Mesothelial cell of epicardium (in vitro differentiated cells): ENCODE measurements at places on chromosomes 13 and 19. TPM values are rescaled to one million over a fixed set of nuclear protein-coding genes. Genes with fewer than 3 reads are reported as not detected.

DNA sequence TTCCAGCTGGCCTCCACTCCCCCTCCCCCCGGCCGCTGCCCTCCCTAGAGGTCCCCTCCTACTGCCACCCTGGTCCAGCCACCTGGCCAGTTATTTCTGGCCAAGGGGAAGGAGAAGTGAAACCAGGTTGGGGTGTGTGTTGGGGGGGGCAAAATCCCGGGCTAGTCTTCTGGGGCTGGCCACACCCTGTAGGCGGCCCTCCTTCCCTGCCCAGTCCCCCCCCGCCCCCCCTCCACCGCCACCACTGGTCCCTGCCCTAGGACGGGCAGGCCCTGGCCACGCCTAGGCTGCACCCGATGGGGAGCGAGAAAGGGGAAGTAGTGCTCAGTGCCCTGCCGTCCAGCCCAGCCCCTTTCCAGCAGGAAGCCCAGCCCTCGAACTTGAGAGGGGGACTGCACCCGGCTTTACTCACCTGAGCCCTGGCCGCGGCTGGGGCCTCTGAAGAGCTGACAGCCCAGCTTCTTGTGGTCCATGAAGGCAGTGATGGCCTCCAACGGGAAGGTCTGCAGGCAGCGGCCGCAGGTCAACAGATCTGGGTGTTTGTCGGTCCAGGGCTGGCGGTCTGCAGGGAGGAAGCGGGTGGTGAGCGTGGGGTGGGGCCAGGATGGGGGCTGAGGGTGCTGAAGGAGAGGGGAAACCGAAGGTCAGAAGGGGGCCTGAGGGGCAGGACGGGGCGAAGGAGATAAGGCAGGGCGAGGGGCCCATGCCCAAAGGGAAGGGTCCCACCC lies 813 bp downstream of the ZNF296 start:
- no peak overlapping the region for H3K27ac ChIP-seq
- peaks cover 2% of the 10 kb centered on the region for H3K36me3 ChIP-seq
- peak overlapping the region; percentile 54 for H3K4me3 ChIP-seq
- H3K27me3 ChIP-seq = peaks cover 22% of the 10 kb centered on the region
- peaks cover 17% of the 10 kb centered on the region for H3K4me1 ChIP-seq

GRCh38 chr13:43472339-43472738 lies 314.4 kb downstream of the ENOX1 start:
- H3K4me1 ChIP-seq = peaks cover 11% of the 10 kb centered on the region
- no peak overlapping the region for H3K4me3 ChIP-seq
- no peaks in the 10 kb centered on the region for H3K27me3 ChIP-seq
- no peak overlapping the region for H3K27ac ChIP-seq
- H3K36me3 ChIP-seq = no peaks in the 10 kb centered on the region

DNA sequence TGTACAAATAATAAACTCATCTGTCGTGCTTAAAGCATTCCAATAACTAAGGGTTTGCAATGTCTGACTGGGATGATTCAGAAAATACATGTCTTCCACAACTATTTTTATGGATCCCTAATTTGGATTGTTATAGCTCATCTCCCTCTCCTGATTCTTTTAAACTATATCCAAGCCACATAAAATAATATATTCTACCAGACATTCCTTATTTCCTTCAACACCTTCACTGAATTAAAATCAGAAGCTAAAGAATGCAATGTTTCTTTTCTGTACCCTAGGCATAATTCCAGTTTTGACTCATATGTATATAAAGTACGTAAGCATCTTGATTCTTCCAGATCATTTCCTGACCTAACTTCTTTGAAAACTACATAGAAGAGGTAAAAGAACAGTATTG lies 420.4 kb downstream of the EFNB2 start:
- H3K4me1 ChIP-seq = peaks cover 31% of the 10 kb centered on the region
- H3K27me3 ChIP-seq = no peaks in the 10 kb centered on the region
- DNase-seq = no peak
- H3K4me3 ChIP-seq = no peak overlapping the region
- no peak overlapping the region for H3K27ac ChIP-seq

- no peak overlapping the region for H3K4me3 ChIP-seq
- DNase-seq = no peak
- H3K27me3 ChIP-seq = no peaks in the 10 kb centered on the region
- H3K4me1 ChIP-seq = no peaks in the 10 kb centered on the region
Measured at GRCh38 chr19:2624537-2625091, 77.9 kb downstream of the GNG7 start.

GRCh38 chr19:6766357-6767080 lies 716 bp downstream of the SH2D3A start:
- peaks cover 21% of the 10 kb centered on the region for H3K4me1 ChIP-seq
- H3K27ac ChIP-seq = peak overlapping the region; percentile 94

GRCh38 chr19:8253678-8254077 lies 44.5 kb downstream of the CERS4 start:
- H3K36me3 ChIP-seq = peaks cover 23% of the 10 kb centered on the region
- peaks cover 2% of the 10 kb centered on the region for H3K4me1 ChIP-seq
- no peak overlapping the region for H3K27ac ChIP-seq
- no peaks in the 10 kb centered on the region for H3K27me3 ChIP-seq
- no peak for DNase-seq

DNA sequence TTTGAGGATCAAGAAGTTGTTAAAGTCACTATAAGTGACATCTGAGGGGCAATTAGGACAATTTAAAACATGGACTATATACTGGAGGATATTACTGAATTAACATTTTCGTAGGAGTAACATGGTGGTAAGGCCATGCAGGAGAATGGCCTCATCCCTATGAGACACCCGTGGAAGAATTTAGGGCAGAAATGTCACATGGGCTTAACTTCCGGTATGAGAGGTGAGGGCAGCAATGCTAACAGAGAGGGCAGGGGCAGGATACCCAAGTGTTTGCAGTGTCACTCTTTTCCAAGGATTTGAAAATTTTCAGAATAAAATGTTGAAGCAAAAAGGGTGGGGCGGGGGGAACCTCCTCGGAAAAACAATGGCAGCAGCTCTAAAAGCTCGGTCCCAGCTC lies 23.6 kb downstream of the RANBP3 start:
- peaks cover 3% of the 10 kb centered on the region for H3K36me3 ChIP-seq
- no peaks in the 10 kb centered on the region for H3K27me3 ChIP-seq
- no peak overlapping the region for H3K4me3 ChIP-seq
- DNase-seq = no peak
- H3K27ac ChIP-seq = peak overlapping the region; percentile 55

DNA sequence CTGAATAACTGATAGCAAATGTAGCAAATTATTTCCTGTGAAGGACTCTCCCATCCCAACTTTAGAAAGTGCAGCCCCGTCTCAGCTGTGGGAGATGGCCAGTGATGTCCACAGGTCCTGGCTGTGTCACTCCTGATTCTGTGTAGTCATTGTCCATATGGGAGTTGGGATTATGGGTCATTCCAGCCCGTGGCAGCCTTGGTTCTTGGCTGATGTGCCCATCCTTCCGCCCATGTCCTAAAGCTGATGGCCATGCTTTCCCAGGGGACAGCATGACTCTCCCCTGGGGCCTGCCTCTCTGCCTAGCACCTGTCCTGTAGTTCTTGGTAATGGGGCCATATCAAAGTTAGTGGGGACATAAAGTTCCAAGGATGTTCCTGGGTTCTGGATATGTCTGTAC lies 43.9 kb upstream of the C1QTNF9 start:
- no peaks in the 10 kb centered on the region for H3K27me3 ChIP-seq
- no peaks in the 10 kb centered on the region for H3K36me3 ChIP-seq
- peaks cover 32% of the 10 kb centered on the region for H3K4me1 ChIP-seq
- no peak for DNase-seq
- no peak overlapping the region for H3K4me3 ChIP-seq
- no peak overlapping the region for H3K27ac ChIP-seq

DNA sequence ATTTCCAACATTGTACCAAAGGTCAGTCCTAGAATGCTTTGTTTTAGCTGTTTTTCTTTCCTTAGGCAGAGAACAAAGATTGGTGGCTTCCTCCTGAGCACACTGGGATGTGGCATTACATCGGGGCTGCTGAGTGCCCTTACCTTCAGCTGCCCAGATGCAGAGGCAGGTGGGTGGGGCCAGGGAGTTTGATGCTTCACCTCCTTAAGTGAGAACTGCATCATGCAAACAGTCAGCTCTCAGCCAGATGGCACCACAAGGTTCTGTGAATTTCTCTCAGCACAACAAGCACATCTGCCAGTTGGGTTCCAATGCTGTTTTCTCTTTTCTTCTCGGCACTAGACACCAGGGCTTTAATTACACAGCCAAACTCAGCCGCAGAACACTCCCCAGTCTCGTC lies 87.4 kb upstream of the UBL3 start:
- H3K27me3 ChIP-seq = peaks cover 3% of the 10 kb centered on the region
- no peaks in the 10 kb centered on the region for H3K36me3 ChIP-seq
- H3K4me3 ChIP-seq = no peak overlapping the region
- no peak for DNase-seq
- H3K27ac ChIP-seq = no peak overlapping the region

- no peak for DNase-seq
- peak overlapping the region; percentile 28 for H3K27ac ChIP-seq
- no peak overlapping the region for H3K4me3 ChIP-seq
- H3K4me1 ChIP-seq = peaks cover 10% of the 10 kb centered on the region
Measured at GRCh38 chr13:93875547-93875946, 603.9 kb downstream of the DCT start.

- no peaks in the 10 kb centered on the region for H3K36me3 ChIP-seq
- H3K27me3 ChIP-seq = peaks cover 19% of the 10 kb centered on the region
- DNase-seq = no peak
- no peak overlapping the region for H3K4me3 ChIP-seq
- no peak overlapping the region for H3K27ac ChIP-seq
Measured at GRCh38 chr19:6061376-6062130, 48.7 kb downstream of the RFX2 start.

DNA sequence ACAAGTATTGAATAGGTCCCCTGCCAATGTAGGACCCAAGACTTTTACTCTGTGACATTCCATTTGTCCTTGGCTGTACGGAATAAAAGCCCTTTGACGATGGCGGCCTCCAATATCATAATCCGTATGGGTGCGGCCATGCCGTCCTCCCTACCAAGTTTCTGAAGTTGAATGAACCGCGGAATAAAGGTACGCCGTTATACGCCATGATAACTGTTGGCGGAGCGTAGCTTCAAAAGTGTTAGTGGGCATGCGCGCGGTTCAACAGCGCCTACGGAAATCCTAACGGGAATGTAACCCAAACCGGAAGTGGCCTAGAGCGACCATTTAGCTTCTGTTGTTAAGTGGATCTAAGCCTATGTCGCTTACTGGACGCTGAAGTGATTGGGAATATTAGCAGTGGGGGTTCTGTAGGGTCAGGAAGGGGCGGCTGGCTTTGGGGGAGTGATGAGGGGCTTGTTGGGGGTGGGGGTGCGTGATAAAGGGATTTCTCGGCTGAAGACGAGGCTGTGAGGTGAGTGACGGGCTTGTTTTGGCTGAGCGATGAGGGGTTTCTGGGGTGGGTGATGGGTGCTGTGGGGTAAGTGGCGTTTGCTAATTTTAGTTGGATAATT lies at the start of gene ZNF175:
Gene ZNF175, plus strand, starts transcription at position 322 of the 614 bp plus-strand sequence. CDS start 2,047 bp downstream, outside the sequence.
- peaks cover 10% of the 10 kb centered on the region for H3K36me3 ChIP-seq
- DNase-seq = peak; percentile 85
- H3K4me1 ChIP-seq = peaks cover 12% of the 10 kb centered on the region
- peaks cover 5% of the 10 kb centered on the region for H3K27me3 ChIP-seq
- peak within 1 kb of the TSS; percentile 91 for H3K27ac ChIP-seq

DNA sequence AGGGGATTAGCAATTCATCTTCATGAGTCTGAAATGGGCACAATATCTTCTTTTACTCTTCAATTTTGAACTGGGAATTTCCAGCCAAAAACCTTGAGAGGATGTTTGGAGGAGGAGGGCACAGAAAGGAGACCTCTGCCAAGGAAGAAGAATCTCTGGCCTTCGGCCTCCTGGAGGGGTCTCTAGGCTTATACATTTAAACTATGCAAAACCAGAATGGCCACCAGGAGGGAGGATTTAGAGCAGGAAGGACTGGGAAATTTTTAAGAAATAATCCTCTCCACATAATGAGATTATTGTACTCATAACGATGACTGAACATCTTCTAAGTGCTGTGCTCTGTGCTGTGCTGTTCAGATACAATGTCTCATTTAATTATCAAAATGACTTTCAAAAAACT lies 325.9 kb downstream of the NDFIP2 start:
- H3K36me3 ChIP-seq = no peaks in the 10 kb centered on the region
- no peak overlapping the region for H3K4me3 ChIP-seq
- no peak for DNase-seq
- no peak overlapping the region for H3K27ac ChIP-seq

GRCh38 chr13:60887711-60888110 lies 490.7 kb downstream of the TDRD3 start:
- H3K27me3 ChIP-seq = no peaks in the 10 kb centered on the region
- no peaks in the 10 kb centered on the region for H3K36me3 ChIP-seq
- DNase-seq = no peak
- no peak overlapping the region for H3K4me3 ChIP-seq
- no peaks in the 10 kb centered on the region for H3K4me1 ChIP-seq

- no peak for DNase-seq
- no peaks in the 10 kb centered on the region for H3K27me3 ChIP-seq
- H3K36me3 ChIP-seq = no peaks in the 10 kb centered on the region
- H3K27ac ChIP-seq = no peak overlapping the region
Measured at GRCh38 chr13:33057019-33057780, 41.0 kb downstream of the KL start.

- H3K36me3 ChIP-seq = no peaks in the 10 kb centered on the region
- no peak overlapping the region for H3K4me3 ChIP-seq
- no peak for DNase-seq
- peaks cover 4% of the 10 kb centered on the region for H3K27me3 ChIP-seq
Measured at GRCh38 chr13:26133286-26133685, 81.5 kb upstream of the SHISA2 start.

GRCh38 chr19:4694211-4694987 lies 24.3 kb upstream of the MYDGF start:
- H3K27me3 ChIP-seq = no peaks in the 10 kb centered on the region
- peaks cover 30% of the 10 kb centered on the region for H3K36me3 ChIP-seq
- DNase-seq = no peak
- no peak overlapping the region for H3K27ac ChIP-seq
- no peaks in the 10 kb centered on the region for H3K4me1 ChIP-seq
- no peak overlapping the region for H3K4me3 ChIP-seq

The KDM4B gene
- total RNA-seq = 71.6 to 80.5 TPM (median 74.0 TPM) in 3 replicates

The SLC15A1 gene
- total RNA-seq = 1.0 to 1.2 TPM (median 1.0 TPM) in 3 replicates

The ZNF738 gene
- total RNA-seq = 40.8 to 45.0 TPM (median 42.5 TPM) in 3 replicates

The TMEM143 gene
- total RNA-seq = 8.2 to 11.7 TPM (median 8.6 TPM) in 3 replicates

The HIPK4 gene
- total RNA-seq = 0.20 to 0.32 TPM (median 0.31 TPM) in 3 replicates

The ZNF225 gene
- total RNA-seq = 7.2 to 7.9 TPM (median 7.4 TPM) in 3 replicates

The TEKTIP1 gene
- 2.3 to 3.5 TPM (median 2.6 TPM) in 3 replicates for total RNA-seq

The SIGLEC8 gene
- total RNA-seq = not detected in 3 replicates

The PSG1 gene
- total RNA-seq = not detected in 3 replicates
